ENCODE measurements at places on chromosomes 4 and X.

GRCh38 chr4:145153181-145153903 is 27.0 kb downstream of the OTUD4 start:
- DNase-seq, result no peak

- DNase-seq, result no peak
These were observed at the start of gene GAB3 for GRCh38 chrX:154750301-154751202. Gene GAB3 (minus strand): TSS chrX:154751077. CDS start chrX:154751025, 52 bp downstream.

GRCh38 chrX:49992853-49993252 is 70.5 kb downstream of the CLCN5 start:
- no peak for DNase-seq

GRCh38 chrX:129037389-129037788 is 485.9 kb downstream of the SMARCA1 start:
- DNase-seq, result no peak

- DNase-seq, result no peak
These were observed 50.6 kb upstream of the TENM3 start for GRCh38 chr4:182192511-182193181.

DNA sequence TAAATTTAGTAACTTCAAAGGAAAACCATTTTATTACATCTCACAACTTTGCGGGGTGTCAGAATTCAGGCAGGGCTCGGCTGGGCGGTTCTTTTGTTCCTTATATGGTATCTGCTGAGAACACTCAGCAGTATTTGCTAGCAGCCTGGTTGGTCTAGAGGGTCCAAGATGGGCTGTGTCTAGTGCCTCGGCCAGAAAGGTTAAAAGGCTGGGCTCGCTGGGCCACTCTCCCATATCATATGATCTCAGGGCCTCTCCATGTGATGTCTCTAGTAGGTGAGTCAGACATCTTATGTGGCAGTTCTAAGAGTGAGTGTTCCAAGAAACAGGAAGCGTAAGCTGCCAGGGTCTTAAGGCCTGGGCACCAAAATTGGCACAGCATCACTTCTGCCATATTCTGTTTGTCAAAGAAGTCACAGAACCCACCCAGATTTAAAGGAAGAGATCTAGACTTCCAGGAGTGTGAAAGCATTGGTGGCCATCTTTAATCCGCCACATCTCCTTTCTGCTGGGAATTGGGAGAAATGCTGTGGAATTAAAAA is 100.9 kb upstream of the ATP6AP2 start:
- DNase-seq, result no peak

DNA sequence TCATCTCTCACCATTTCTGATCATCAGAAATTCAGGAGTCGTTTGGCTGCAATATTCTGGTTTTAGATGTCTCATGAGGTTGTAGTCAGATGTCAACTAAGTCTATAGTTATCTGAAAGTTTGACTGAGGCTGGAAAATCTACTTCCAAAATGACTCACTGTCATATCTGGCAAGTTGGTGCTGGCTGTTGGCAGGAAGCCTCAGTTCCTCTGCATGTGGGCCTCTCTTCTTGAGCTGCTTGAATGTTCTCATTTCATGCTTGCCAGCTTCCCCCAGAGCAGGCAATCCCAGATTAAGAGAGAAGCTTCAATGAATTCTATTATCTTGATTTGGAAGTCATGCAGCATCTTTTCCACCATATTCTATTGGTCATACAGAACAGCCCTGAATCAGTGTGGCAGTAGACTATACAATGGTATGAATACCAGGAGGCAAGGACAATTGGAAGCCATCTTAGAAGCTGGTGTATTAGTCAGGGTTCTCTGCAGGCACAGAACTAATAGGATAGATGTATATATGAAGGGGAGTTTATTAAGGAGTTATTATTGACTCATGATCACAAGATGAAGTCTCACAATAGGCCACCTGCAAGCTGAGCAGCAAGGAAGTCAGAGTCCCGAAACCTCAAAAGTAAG is 46.8 kb upstream of the ELF2 start:
- no peak for DNase-seq

DNA sequence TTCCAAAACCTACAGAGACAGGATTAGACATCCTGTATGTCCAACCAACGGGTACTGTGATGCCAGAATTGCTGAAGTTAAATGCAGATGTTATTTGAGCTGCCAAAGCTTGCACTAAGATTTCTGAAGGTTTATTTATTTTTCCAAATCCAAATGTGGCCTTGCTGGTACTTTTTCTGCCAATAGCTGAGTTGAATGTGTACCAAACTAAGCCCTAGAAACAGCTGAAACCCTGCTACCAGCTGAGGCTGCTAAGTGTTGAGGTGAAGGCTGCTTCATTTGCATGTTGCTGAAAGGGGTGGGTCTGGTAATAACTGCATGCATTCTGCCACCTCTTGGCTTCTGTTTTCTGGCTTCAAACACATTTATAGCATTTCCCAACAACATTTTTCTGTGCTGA is 366.5 kb downstream of the FAT4 start:
- DNase-seq, result no peak

- DNase-seq, result no peak
These were observed 23.5 kb upstream of the IL2 start for GRCh38 chr4:122479935-122480416.

GRCh38 chr4:142563682-142564291 is 282.3 kb downstream of the INPP4B start:
- DNase-seq, result no peak

DNA sequence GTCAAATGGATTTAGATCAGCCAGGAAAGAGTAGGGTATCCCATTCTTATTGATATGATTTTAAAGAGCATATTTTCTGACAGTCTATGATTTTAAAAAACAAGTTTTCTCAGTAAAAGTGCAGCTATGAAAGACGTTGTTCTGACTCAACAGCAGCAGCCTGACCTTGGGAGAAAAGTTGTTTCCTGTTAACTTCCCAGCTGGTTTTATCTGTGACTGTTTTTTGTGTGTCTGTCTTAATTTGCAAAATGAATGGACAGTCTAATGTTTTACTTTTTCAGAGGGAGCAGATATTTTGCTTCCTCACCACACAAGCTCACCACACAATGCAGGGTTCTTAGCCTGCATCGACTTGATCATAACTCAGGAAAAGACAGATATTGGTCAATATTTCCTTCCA is 764 bp upstream of the MTHFD2L start:
- DNase-seq, result no peak

DNA sequence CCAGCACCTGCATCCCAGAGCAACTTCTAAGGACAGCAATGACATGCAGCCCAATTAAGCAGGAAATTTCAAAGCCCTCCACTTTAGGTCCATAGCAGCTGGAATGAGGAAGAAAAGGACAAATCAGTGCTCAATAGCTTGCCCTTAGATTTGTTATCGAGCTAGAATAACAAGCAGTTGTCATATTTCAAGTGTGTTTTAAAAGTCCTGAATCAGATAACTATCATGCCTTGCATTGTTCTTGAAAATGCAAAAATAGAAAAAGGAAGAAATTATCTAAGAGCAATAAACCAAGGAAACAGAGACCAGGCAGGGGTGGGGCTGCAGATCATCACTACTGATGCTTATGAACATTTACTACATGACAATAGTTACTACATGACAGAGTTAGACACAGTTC is 43.9 kb upstream of the KLF3 start:
- no peak for DNase-seq

DNA sequence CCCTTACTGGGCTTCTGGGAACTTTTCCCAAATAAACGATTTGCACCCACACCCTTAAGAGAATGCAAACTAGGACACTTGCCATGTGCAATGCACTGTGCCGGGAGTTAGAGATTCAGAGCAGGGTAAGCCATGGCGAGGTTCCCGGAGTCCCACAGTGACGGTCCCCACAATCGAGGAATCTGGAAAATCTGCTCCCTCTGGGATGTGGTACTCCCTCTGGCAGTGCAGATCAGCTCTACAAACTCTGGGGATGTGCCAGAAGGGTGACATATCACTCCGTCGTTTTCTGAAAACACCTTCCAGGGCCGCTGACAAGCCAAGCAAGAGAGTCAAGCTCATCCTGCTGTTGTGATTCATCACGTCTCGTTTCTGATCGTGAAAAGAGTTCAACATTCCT is 537.5 kb downstream of the BCOR start:
- DNase-seq, result no peak

DNA sequence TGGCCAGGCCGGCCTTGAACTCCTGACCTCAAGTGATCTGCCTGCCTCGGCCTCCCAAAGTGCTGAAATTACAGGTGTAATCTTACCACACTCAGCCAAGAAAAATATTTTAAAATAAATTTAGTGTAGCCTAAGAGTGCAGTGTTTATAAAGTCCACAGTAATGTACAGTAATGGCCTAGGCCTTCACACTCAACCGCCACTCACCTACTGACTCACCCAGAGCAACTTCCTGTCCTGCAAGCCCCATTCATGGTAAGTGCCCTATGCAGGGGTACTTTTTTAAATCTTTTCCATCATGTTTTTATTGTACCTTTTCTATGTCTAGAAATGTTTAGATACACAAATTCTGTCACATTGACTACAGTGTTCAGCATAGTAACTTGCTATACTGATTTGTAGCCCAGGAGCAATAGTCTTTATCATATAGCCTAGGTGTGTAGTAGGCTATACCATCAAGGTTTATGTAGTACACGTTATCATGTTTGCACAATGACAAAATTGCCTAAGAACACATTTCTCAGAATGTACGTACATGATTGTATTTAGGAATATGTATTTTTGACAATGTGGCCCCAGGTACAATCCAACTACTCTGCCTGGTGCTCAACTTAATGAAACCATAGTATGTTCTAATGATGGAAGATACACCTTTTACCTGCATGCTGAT is 455.2 kb downstream of the PCDH7 start:
- no peak for DNase-seq

DNA sequence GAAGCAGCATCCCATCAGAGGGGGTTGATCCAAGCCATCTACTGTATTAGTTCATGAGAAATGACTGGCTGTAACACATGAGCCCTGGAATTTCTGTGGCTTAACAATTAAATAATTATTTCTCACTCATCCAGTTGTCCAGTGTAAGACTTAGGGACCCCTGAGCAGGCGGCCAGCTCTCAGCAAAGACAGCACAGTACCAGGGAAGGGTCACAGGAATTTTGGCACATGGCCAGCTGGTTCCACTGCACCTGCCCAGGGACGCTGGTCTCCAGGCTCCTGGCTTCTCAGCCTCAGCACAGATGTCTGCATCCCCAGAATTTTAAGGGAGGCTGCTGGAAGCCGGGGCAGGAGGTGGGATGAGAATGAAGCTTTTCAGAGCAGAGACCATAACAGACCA is 93.7 kb upstream of the DHRSX start:
- no peak for DNase-seq

GRCh38 chr4:40621229-40621591 is 8.5 kb downstream of the RBM47 start:
- no peak for DNase-seq

GRCh38 chr4:182748949-182749348 is 168.2 kb downstream of the DCTD start:
- no peak for DNase-seq

- no peak for DNase-seq
These were observed 74.7 kb downstream of the CHRNA9 start for GRCh38 chr4:40409835-40410234.

DNA sequence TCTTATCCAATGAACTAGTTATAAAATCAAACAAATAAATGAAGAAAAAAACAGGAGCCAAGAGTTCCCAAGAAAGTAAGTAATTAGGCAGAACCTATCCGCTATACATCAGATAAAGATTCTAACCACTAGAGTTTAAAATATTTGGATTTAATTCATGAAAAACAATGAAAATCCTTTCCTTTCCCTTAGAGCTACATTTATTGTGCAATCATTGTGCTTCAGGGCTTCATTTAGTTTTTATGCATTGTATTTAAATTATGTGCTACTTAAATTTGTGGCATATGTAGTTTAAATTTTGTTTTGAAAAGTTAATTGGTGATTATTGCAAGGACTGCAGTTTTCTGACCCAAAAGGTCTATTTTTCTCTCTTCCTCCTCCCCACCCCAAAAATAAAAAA is 17.9 kb downstream of the GNRHR start:
- DNase-seq, result no peak

DNA sequence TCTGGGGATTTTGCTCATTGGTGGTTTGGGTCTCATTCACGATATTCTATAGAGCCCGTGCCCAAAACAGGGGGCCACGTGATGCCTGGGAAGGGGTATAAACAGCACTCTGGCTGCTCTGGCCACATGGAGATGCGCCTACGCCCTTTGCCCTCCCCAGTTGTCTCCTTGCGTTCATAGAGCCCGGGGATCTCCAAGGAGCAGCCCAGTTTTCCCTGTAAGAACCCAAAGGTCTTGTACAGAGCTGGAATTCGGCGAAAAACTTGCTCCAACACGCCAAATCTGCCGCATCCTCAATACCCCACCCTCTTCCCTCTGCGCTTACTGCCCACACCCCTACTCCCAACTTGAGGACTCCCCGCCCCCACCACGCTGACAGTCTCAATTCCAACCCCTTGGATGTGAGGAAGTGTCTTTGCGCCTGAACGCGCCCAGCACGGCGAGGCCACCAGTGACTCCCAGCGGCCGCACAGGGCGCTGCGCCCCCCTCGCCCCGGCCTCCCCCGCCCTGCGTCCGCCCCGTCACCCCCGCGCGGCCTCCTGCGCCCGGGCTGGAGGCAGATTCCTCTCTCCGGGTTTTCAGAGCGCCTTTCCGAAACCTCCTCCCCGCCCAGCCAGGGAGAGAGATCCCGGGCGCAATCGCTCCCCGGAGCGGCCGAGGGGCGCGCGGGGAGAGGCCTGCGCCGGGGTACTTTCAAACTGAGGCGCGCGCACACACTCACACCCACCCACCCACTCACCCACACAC is at the start of gene NHS:
TSS of gene NHS (plus strand) at position 582 of the 748 bp plus-strand sequence. CDS start 558 bp downstream, outside the sequence.
- no peak for DNase-seq

DNA sequence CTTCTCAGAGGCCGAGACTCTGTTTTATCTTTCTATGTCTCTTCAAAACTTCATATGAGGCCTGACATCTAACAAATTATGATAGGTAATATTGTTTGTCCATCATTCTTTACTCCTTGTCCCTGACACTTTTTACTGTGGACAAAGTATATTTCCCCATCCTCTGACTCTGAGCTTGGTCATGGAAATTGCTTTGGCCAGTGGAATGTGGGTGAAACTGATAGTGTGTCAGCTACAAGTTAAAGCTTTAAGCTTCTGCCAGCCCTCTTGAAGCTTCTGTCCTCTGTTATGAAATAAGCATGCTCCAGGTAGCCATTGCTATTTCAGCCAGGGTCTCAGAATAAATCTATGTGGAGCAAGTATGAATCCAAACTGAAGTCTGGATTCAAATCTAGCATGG is 604.6 kb downstream of the BCOR start:
- no peak for DNase-seq

- DNase-seq, result no peak
These were observed 3.3 kb downstream of the SHROOM2 start for GRCh38 chrX:9789555-9789954.

DNA sequence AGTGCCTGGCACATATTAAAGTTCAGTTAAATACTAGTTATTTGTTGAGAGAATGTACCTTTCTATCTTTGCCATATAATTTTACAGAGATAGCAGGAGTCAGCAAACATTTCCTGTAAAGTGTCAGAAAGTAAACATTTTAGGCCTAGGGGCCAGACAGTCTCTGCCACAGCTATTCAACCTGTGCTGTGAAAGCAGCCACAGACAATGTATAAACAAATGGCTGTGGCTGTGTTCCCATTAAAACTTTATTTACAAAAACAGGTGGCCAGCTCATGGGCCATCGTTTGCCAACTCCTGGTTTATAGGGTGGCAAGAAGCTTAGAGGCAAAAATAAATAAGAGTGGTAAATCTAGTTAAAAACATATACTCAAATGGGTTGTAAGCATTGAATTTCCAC is 34.0 kb upstream of the BRS3 start:
- DNase-seq, result no peak

GRCh38 chr4:108635070-108635655 is 14.8 kb downstream of the RPL34 start:
- no peak for DNase-seq

Data from NCI-H1436 treated with DMSO at 0.1 percent for 48 hours (cell line).